ENCODE measurements at places on chromosomes 7 and 10. TPM values are rescaled to one million over a fixed set of nuclear protein-coding genes. Genes with fewer than 3 reads are reported as not detected.

The KCNH2 gene
- 0.45 TPM for total RNA-seq

The CYP2C8 gene
- total RNA-seq = not detected

The SPDYE1 gene
- total RNA-seq = not detected

The BTBD16 gene
- not detected for total RNA-seq

DNA sequence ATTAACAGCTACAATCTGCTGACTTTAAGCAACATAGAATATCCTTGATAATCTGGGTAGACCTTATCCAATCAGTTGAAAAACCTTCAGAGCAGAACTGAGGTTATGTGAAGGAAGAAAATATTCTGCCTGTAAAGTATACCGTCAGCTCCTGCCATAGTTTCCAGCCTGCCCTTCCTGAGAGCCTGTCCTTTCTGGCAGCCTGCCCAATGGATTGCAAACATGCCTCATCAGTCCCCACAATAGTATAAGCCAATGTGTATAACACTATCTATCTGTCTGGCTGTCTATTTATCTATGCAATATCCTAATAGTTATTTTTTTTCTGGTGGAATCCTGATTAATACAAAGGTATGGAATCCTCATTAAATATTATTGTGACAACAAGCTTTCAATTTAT is 489.2 kb upstream of the KCND2 start:
- H3K36me3 ChIP-seq = no peaks in the 10 kb centered on the region
- no peak overlapping the region for H3K4me3 ChIP-seq
- H3K27ac ChIP-seq = no peak overlapping the region
- no peak for DNase-seq

- no peak overlapping the region for H3K27ac ChIP-seq
- DNase-seq = no peak
- H3K4me3 ChIP-seq = no peak overlapping the region
- peaks cover 6% of the 10 kb centered on the region for H3K27me3 ChIP-seq
- no peaks in the 10 kb centered on the region for H3K36me3 ChIP-seq
Observed at GRCh38 chr7:51242881-51243518, 73.6 kb downstream of the COBL start.

DNA sequence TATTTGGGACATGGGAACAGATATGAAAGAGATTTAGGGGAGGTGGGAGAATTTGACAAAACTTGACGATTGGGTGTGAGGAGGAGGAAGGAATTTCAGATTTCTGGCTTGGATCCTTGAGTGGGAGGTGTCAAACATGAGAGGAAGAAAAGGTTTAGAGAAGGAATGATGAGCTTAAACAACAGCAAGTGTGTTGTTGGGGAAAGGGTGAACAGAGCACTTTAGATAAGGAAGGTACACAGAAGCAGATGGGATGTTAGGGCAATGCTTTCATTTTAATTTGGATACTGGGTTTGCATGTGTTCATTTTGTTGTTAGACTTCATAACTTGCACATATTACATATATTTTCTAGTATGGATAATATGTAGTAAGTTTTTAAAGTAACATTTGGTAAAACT is 23.2 kb downstream of the REEP3 start:
- DNase-seq = no peak
- H3K36me3 ChIP-seq = peaks cover 10% of the 10 kb centered on the region
- no peak overlapping the region for H3K27ac ChIP-seq
- H3K4me3 ChIP-seq = no peak overlapping the region
- peaks cover 16% of the 10 kb centered on the region for H3K4me1 ChIP-seq

DNA sequence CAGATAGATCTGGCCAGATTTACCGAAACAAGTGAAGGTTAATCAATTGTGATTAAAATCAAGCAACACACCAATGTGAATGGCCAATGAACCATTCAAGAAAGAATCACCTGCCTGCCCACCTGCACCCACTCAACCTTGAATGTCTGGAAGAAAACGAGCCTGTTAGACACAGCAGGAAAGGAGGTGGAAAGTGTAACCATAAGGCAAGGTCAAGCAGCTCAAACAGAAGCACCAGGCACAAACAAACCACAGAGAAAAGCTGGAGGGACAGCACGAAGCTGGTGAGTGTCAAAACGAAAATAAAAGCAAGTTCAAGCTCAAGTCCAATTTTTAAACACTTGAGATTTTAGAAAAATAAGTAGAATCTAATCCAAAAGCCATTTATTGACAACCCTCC is 64.9 kb downstream of the STEAP1B start:
- DNase-seq = no peak
- H3K27ac ChIP-seq = no peak overlapping the region
- peaks cover 3% of the 10 kb centered on the region for H3K4me1 ChIP-seq
- no peak overlapping the region for H3K4me3 ChIP-seq
- no peaks in the 10 kb centered on the region for H3K36me3 ChIP-seq
- H3K27me3 ChIP-seq = peaks cover 11% of the 10 kb centered on the region

DNA sequence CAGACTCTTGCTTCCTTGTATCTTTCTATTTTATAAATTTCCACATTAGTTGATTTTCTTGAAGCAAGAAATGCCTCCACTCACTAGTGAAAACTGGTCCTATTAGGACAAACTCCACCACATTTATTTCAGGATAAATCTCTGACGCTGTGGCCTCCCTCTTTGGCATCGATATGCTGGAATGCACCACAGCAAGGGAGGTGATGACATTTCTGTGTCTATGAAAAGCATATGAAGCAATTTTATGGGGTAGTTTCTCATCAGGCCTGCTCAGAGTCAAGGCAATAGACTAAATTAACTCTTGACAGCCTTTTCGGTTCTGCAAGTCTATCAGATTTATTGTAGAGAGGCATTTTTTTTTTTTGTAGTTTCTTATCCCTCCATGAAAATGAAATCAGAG is 304.4 kb downstream of the ZEB1 start:
- H3K4me1 ChIP-seq = no peaks in the 10 kb centered on the region
- H3K4me3 ChIP-seq = no peak overlapping the region
- DNase-seq = no peak
- no peak overlapping the region for H3K27ac ChIP-seq

DNA sequence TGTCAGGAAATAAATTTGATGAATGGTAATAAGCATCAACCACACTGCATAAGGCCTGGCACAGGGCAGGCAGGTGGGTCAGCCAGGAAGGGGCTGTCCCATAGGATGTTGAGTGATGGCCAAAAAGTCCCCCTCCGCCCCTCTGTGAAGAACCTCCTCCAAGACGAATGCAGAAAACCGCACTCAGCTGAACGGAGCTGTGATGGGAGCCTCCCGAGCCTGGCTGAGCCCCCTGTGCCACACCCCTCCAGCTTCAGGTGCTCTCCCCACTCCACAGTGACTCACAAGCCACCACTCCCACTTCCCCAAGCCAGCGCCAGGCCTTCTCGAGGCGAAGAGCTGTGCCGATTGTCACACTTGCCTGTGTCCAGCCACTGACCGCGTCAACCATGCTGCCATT is 184.2 kb downstream of the MAD1L1 start:
- no peaks in the 10 kb centered on the region for H3K4me1 ChIP-seq
- DNase-seq = no peak
- H3K27ac ChIP-seq = no peak overlapping the region
- no peaks in the 10 kb centered on the region for H3K27me3 ChIP-seq
- no peaks in the 10 kb centered on the region for H3K36me3 ChIP-seq
- H3K4me3 ChIP-seq = no peak overlapping the region

GRCh38 chr7:97844036-97844435 is 28.2 kb downstream of the ASNS start:
- H3K27me3 ChIP-seq = peaks cover 7% of the 10 kb centered on the region
- no peak overlapping the region for H3K27ac ChIP-seq
- H3K36me3 ChIP-seq = no peaks in the 10 kb centered on the region
- no peaks in the 10 kb centered on the region for H3K4me1 ChIP-seq
- H3K4me3 ChIP-seq = no peak overlapping the region

DNA sequence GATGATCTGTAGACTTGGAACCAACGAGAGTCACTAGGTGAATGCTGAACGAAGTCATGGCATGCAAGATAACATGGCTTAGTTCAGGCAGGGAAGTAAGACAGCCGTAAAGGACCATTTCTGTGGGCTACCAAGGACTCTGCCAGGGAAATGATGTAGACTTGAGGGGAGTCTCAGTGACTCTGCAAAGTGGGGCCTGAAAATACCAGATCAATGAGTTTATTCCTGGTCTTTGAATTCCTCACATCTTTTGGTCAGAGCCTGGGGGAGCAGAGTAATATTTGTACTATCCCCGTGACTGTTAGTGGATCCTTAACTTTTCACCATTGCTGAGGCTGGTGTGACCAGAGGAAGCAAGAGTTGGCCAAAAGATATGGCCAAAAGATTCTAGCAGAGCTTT is 60.7 kb upstream of the INHBA start:
- H3K4me3 ChIP-seq = no peak overlapping the region
- H3K4me1 ChIP-seq = no peaks in the 10 kb centered on the region
- H3K36me3 ChIP-seq = no peaks in the 10 kb centered on the region
- H3K27me3 ChIP-seq = no peaks in the 10 kb centered on the region

GRCh38 chr10:110764793-110765512 is 106.8 kb upstream of the PDCD4 start:
- peaks cover 3% of the 10 kb centered on the region for H3K27me3 ChIP-seq
- H3K36me3 ChIP-seq = no peaks in the 10 kb centered on the region
- no peak overlapping the region for H3K4me3 ChIP-seq
- DNase-seq = no peak

DNA sequence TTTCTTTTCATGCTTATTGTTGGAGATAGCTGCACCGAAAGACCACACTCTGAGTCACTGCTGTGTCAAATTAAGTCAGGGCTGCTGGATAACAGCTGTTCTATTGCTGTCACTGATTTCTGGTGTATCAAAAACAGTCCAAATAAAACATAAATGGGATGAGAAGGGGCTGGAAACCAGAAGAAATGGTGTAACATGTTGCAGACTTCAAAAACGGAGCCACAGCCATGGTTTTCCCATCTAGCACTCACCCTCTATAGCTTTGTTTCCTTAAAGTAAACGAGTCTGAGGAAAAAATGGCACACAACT is 103.3 kb upstream of the DIP2C start:
- no peak for DNase-seq
- no peak overlapping the region for H3K4me3 ChIP-seq
- H3K27ac ChIP-seq = no peak overlapping the region
- H3K27me3 ChIP-seq = no peaks in the 10 kb centered on the region

DNA sequence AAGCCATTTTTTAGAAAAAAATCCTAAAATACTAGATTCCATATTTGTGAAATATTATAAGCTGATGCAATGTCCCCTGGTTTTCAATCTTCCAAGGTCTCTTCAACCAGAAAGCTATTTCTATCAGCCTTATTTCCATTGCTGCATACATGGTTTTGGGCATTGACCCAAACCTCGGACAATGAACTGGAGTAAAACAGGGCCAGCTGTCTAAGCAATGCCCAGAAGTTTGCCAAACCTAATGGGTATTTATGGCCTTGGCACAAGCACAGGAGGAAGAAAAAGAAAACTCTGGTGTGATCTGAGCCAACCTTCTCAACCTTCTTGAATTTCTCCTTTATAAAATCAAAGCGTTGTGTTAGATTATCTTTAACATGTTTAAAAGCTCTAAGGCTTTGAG is 402.3 kb downstream of the DNAJB9 start:
- H3K4me3 ChIP-seq = no peak overlapping the region
- no peaks in the 10 kb centered on the region for H3K36me3 ChIP-seq
- no peaks in the 10 kb centered on the region for H3K27me3 ChIP-seq

- H3K4me1 ChIP-seq = no peaks in the 10 kb centered on the region
- no peak overlapping the region for H3K4me3 ChIP-seq
- no peaks in the 10 kb centered on the region for H3K36me3 ChIP-seq
- H3K27ac ChIP-seq = no peak overlapping the region
- no peak for DNase-seq
- H3K27me3 ChIP-seq = no peaks in the 10 kb centered on the region
Observed at GRCh38 chr7:53446170-53446569, 410.7 kb downstream of the POM121L12 start.

DNA sequence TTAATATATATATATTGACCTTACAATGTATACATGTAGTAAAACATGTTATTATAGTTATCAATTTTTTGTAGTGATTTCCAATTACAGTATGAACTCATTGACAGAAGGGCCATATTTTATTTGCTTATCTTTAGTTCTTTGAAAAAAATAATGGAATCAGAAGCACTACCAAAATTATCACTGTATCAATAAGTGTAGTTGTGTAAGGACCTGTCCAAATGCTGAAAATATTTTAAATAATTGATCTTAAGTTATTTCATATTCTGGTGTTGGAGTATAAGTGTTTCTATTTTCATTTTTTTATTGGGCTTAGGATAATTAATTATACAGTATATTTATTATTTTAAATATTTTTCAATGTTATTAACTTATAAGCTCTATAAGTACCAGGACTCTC is 8.5 kb upstream of the DGKB start:
- no peaks in the 10 kb centered on the region for H3K4me1 ChIP-seq
- no peak overlapping the region for H3K4me3 ChIP-seq
- H3K27ac ChIP-seq = no peak overlapping the region
- DNase-seq = no peak
- H3K27me3 ChIP-seq = no peaks in the 10 kb centered on the region

GRCh38 chr10:1451362-1451888 is 285.9 kb downstream of the ADARB2 start:
- H3K36me3 ChIP-seq = no peaks in the 10 kb centered on the region
- DNase-seq = no peak
- H3K4me3 ChIP-seq = no peak overlapping the region
- no peak overlapping the region for H3K27ac ChIP-seq
- H3K27me3 ChIP-seq = peaks cover 27% of the 10 kb centered on the region

DNA sequence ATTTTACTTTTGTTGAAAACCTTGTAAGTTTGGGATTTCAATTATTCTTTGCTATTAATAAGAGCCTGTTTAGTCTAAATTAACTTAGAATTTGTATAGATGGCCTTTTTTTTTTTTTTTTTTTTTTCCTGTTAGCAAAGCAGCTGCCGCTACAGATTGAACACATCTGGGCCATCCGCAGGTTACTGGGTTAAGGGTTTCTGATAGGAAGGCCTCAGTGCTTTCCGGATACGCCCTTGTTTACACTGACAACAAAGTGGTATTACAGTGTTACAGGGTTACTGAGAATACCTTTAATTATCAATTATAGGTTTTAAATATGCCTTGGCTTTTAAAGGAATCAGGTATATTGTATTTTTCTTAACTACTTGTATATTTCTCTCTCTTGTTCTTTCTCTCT is 76.8 kb downstream of the PTN start:
- H3K4me1 ChIP-seq = no peaks in the 10 kb centered on the region
- H3K27me3 ChIP-seq = no peaks in the 10 kb centered on the region
- no peak for DNase-seq
- H3K27ac ChIP-seq = no peak overlapping the region
- no peak overlapping the region for H3K4me3 ChIP-seq
- H3K36me3 ChIP-seq = no peaks in the 10 kb centered on the region

DNA sequence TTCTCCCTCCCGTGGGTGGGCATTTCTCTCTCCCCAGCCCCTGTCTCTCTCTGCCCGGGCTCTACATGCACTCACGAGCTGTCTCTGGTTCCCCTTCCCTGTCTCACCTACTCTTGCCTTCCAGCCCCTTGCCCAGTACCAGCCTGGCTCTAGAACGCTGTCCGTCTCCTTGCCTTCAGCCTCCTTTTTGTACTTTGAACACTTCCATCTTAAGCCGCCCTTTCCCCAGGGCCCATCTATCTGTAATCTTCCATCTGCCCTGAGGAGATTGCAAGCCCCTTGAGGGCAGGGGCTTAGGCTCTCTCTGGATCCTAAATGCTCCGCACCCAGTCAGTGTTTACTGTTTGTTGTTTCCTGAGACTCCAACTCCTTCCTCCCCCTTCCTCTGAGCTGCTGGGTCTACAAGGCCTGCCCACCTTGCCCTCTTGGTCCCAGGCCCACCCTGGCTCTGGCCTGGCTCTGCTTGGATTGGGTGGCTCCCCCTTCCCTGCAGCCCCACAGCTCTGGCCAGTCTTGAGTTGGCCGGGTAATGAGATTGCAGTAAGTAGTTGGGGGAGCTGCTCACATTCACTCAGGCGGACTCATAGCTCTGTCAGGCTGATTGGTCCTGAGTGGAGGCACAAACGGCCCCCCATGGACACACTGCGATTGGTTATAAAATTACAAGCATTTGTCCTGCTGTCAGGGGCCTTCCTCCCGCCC is 28.3 kb downstream of the POLL start:
- peaks cover 1% of the 10 kb centered on the region for H3K36me3 ChIP-seq
- H3K27me3 ChIP-seq = no peaks in the 10 kb centered on the region
- DNase-seq = no peak
- peaks cover 14% of the 10 kb centered on the region for H3K4me1 ChIP-seq
